Aorta (tissue), 5 donors: ENCODE measurements at places on chromosomes 5 and 9. TPM values are rescaled to one million over a fixed set of nuclear protein-coding genes. Genes with fewer than 3 reads are reported as not detected.

Gene LCN9
- not detected for polyA plus RNA-seq

Gene KIF4B
- polyA plus RNA-seq = not detected

Gene PCDHB15
- polyA plus RNA-seq = 4.4 TPM

Gene NAA35
- 4.5 TPM for polyA plus RNA-seq

Gene MYORG
- polyA plus RNA-seq = 2.1 TPM

Gene EGFL7
- 32.0 TPM for polyA plus RNA-seq

Gene BAAT
- not detected for polyA plus RNA-seq

Gene MPDZ
- 29.2 TPM for polyA plus RNA-seq

Gene PIP5KL1
- polyA plus RNA-seq = 4.5 TPM

Gene PCDHB16
- 4.8 TPM for polyA plus RNA-seq

Gene OR2V2
- polyA plus RNA-seq = not detected

Gene IL31RA
- polyA plus RNA-seq = 1.3 TPM

Gene SARDH
- polyA plus RNA-seq = 2.0 TPM

Gene TMC1
- not detected for polyA plus RNA-seq

Gene FBP1
- 2.0 TPM for polyA plus RNA-seq

Gene GPR21
- polyA plus RNA-seq = 0.50 TPM

Gene PTGDS
- 12.2 TPM for polyA plus RNA-seq

Gene TAF11L5
- not detected for polyA plus RNA-seq

Gene CDH18
- polyA plus RNA-seq = not detected

Gene LCN15
- polyA plus RNA-seq = not detected

Gene CTNND2
- polyA plus RNA-seq = 0.03 TPM

Gene CERCAM
- 65.4 TPM for polyA plus RNA-seq

Gene HMMR
- polyA plus RNA-seq = not detected

Gene PCDH1
- 2.5 TPM for polyA plus RNA-seq

Gene DCTN3
- 106 TPM for polyA plus RNA-seq

Gene KIF20A
- polyA plus RNA-seq = 1.4 TPM

Gene RNF38
- polyA plus RNA-seq = 18.2 TPM

Gene LCN12
- 3.3 TPM for polyA plus RNA-seq

Gene PCDHAC1
- not detected for polyA plus RNA-seq

Gene OMD
- 156 TPM for polyA plus RNA-seq

Gene IQGAP2
- 40.2 TPM for polyA plus RNA-seq

Gene PLEKHG4B
- not detected for polyA plus RNA-seq

Gene C5orf47
- polyA plus RNA-seq = not detected

Gene RAB3C
- polyA plus RNA-seq = not detected

Gene RAD17
- polyA plus RNA-seq = 16.4 TPM

Gene MEF2C
- polyA plus RNA-seq = 23.7 TPM

Gene PPP2R2B
- polyA plus RNA-seq = 2.0 TPM

Gene TRIM52
- 19.3 TPM for polyA plus RNA-seq

Gene TRIM36
- 11.9 TPM for polyA plus RNA-seq

Gene PAIP1
- 58.6 TPM for polyA plus RNA-seq
